ENCODE measurements at places on chromosomes 11 and 22. TPM values are rescaled to one million over a fixed set of nuclear protein-coding genes. Genes with fewer than 3 reads are reported as not detected.

- no peak for DNase-seq
These were observed 80.0 kb downstream of the CD44 start for GRCh38 chr11:35218956-35219355.

The TRIM77 gene
- not detected for polyA plus RNA-seq

DNA sequence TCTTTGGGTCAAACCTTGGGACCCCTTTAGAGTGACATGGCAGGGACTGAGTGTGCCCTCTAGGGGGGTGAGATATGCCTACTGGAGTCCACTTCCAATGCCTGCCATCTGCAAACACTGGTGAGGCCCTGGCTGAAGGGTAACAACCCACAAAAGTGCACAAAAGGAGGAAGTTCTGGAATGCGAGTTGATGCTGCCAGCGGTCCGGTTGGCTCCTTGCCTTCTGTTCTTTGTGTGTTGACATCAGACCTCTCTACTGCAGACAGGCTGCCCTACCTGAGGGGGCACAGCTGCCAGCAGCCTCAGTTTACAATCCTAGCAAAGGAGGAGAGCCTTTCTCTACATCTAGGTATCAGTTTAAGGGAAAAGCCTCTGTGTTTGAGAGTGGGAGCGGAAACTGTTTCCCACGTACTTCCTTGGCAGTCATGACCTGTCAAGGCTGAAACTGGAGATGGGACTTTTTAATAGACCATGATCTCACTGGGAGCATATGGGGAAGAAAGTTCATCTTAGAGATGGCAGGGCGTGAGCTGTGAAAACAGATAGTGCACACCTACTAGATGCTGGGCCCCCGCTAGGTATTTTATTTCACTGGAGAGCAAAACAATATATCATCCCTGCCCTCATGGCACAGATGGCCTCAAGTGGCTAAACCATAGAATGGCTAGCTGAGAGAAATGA is 27.2 kb downstream of the BMAL1 start:
- no peak for DNase-seq

GRCh38 chr22:38963872-38964271 is 6.5 kb downstream of the APOBEC3A start:
- no peak for DNase-seq

The POU2F3 gene
- polyA plus RNA-seq: 2.7 TPM

The DEPDC7 gene
- 6.3 TPM for polyA plus RNA-seq

The IL17REL gene
- polyA plus RNA-seq: not detected

The TENM4 gene
- 22.8 TPM for polyA plus RNA-seq

The YPEL4 gene
- polyA plus RNA-seq: 4.4 TPM

- no peak for DNase-seq
These were observed 388.4 kb downstream of the BUD13 start for GRCh38 chr11:116384407-116384806.

The P4HA3 gene
- 1.3 TPM for polyA plus RNA-seq

The NCAM1 gene
- 78.7 TPM for polyA plus RNA-seq

DNA sequence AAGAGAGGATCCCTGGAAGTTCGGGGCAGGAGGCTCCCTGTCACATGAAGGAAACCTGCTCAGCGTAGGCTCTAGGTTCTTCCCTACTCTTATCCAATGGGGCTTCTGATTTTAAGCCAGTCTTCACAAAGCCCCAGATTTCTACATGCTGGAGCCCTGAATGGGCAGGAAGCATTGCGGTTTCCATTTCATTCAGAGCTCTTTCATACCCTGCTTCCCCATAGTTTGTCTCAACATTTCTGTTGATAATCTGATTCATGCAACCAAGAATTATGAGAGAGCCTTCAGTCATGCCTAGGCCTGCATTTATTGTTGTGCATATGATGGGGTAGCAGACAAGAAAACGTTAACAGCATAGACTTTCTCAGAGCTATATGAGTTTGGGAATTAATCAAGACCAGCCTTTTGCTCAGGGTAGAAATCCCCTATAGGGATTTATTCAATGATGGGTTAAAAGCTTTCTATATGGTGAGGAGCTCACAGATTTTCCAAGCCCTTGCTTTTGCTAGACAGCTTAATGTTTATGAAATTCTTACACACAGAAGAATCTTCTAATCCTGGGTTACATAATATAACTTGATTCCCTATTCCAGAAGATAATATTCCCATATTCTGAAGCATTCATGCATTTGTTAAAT is 15.9 kb downstream of the OR51B4 start:
- no peak for DNase-seq

DNA sequence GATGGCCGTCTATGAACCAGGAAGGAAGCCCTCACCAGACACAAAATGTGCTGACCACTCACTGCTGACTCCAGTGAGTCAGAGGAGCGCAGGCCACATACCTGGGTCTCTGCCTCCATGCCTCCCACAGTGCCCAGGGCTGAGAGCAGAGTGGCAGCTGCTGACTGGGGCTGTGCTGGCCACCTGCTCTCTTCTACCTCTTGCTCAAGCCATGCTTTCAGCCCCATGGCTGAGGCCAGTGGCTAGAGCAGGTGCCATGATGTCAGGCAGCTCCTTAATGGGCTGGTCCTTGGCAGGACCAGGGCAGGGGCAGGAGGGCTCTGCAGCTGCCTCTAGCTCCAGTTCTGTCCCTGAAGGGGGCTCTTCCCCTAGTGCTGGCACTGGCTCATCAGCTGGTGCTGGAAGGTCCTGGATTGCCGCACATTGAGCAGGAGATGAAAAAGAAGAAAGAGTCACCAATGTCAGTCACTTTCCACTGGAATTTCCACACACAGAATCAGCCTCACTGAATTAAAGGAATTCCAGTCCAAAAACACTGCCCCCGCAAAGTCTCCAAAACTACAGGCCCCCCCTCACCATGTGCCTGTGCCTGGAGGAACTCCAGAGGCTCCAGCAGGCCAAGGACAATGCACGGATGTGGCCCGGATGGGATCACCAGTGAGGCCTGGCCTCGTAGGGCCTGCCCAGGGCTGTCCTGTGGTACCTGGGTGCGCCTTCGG is 86.4 kb downstream of the GGTLC2 start:
- DNase-seq: no peak

DNA sequence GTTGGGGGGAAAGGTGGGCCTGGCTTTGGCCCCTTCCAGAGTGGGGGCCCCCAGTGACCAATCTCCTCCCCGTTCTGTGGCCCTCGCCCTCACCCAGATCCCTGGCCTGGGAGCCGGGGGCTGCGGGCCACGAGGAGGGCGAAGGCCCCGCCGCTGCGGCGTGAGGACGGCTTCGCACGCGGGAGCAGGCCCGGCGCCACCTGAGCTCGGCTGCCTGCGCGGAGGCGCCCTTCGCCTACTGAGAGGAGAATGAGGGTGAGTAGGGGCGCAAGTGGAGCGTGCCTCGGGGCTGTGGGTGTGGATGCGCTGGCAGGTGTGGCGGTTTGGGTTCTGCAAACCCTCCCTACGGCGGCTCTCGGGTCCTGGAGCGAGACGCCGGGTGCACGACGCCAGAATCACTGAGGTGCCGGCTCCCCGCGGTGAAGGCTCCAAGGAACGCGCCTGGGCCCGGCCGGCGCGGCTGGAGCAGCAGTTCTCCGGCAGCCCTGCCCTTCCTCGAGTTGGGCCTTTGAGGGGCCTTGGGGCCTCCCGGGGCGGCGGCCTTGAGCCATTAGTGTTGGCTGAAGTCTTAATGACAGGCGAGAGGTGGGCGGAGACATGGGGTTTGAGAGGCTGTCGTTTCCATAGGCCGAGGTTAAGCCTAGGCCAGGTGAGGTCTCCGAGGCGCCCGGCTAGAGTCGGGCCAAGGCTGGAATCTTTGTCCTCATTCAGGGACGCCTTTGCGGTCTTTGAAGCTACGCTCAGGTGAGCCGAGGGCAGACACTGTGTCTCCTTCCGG is 65.3 kb downstream of the CTTN start:
- no peak for DNase-seq

The RAC2 gene
- polyA plus RNA-seq: 8.7 TPM

GRCh38 chr11:71429701-71430100 is 18.5 kb downstream of the DHCR7 start:
- DNase-seq: no peak

The OR5P2 gene
- polyA plus RNA-seq: not detected

- DNase-seq: no peak
These were observed 103.8 kb downstream of the TP53I11 start for GRCh38 chr11:44846852-44847251.

DNA sequence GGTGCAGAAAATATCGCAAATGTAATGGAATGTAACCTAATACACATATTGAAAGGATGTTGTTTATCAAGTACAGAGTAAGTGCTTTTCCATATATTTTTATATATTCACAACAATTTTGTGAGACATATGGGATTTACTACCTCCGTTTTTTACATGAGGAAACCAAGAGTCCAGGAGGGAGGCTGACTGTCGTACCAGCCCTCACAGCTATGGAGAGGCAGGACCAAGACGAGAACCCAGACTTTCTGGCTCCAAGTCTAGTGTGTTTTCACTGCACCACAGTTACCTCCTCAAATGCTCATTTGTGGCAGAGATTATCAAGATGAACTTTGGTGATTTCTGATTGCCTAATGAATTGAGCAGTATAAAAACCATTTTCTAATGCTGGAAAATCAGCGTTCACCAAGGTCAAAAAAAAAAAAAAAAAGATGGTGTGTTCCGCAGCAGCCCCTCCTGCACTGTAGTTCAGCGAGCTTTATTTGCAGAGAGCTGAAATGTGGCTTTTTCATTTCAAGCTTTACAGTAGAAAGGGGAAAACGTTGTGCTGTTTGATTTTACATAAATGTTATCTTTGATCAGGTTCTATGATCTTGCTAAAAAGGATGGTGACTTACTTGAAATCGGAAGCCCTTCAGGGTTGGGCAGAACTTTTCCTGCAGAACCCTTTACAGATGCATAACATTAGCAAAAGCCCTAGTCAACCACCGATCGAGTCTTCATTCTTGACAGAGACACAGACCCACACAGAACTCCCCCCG is 44.7 kb upstream of the WEE1 start:
- no peak for DNase-seq

GRCh38 chr11:12691473-12691872 is 17.3 kb downstream of the TEAD1 start:
- no peak for DNase-seq

The CDHR5 gene
- 22.1 TPM for polyA plus RNA-seq

All from left renal pelvis (tissue), 4 donors.